ENCODE measurements at places on chromosomes 16 and 17.

- peak; percentile 38 for DNase-seq
These were observed 219.2 kb downstream of the RBFOX3 start for GRCh38 chr17:79391376-79392233.

GRCh38 chr17:42989141-42989540 is 8.8 kb downstream of the RUNDC1 start:
- no peak for DNase-seq

DNA sequence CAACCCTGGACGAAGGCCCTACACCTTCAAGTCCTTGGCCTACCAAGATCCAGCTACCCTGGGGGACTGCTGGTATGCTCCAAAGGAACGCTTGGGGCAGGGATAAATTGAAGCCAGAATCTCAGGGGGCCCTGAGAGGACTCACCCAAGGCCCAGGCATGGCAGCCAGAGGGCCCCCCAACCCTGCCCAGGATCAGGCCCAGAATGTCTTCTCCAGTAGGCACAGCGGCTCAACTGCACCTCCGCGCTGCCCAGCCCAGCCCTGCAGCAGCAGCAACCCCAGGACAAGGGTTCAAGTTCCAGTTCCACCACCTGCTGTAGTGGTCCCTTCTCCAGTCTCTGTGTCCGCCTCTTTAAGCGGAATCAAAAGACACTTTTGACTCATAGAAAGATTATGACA is 2.2 kb downstream of the TFAP4 start:
- DNase-seq, result no peak

DNA sequence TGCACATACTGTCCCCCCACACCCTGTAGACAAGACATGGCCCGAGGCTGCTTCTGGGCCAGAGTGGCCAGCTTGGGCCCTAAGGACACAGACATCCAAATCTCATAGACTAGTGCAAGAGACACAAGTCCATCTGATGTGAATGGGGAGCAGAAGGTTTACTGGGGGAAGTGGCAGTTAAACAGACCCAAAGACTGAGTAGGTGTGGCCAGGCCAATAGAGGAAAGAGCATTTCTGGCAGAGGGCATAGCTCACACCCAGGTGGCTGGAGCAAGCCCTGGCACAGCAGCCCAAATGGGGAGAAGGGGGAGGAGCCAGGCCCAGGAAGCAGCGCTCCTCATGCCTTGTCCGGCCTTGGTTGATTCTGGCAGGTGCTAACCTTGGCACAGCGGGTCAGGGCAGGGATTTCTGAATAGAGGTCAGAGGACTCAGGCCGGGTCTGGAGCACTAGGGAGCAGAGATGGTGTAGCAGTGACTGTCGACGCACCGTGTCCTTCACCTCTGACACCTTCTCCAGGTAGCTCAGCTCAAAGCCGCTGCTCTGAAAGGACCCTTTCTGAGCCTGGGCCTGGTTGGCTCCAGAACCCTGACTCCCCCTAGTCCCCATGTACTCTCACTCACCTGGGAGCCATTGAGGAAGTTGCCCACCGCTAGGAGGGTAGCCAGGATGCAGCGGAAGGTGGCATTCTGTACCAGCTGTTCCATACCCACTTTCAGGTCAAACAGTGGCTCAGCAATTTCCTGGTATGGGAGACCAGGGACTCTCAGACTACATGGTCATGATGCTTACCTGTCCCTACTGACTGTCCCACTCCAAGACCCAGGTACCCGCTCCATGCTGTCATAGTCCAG is 4.1 kb downstream of the TMEM208 start:
- DNase-seq, result no peak

GRCh38 chr16:72975809-72976437 is 72.0 kb downstream of the ZFHX3 start:
- DNase-seq, result no peak

DNA sequence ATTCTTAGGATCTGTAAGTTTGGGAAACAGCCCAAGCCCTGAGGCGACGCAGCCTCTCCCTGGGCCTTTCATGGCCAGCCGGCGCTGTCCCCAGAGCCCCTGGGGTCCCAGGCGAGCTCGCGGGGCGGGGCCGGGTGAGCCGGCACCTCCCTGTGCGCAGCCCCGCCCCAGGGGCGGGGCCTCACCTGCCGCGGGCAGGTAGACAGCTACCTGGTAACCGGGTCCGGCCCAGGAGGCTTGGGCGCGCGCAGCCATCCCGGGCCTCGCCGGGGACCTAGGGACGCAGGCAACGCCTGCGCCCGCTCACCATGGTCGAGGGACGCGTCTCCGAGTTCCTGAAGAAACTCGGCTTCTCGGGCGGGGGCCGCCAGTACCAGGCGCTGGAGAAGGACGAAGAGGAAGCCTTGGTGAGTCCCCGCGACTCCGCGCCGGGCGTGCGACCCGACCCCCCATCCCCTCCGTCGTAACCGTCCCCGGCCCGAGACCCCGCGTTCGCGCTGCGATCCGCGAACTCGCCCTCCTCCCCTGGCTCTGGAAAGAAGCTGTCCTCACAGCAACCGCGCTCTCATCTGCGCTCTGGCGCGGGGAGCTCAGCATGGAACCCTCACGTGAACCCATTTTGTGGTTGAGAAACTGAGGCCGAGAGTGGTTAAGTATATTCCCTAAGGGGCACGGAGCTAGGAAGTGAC is at the start of gene ATP2C2:
Gene ATP2C2 (plus strand): TSS at position 231 of the 689 bp plus-strand sequence. CDS start 78 bp downstream, at position 309.
- DNase-seq, result no peak

DNA sequence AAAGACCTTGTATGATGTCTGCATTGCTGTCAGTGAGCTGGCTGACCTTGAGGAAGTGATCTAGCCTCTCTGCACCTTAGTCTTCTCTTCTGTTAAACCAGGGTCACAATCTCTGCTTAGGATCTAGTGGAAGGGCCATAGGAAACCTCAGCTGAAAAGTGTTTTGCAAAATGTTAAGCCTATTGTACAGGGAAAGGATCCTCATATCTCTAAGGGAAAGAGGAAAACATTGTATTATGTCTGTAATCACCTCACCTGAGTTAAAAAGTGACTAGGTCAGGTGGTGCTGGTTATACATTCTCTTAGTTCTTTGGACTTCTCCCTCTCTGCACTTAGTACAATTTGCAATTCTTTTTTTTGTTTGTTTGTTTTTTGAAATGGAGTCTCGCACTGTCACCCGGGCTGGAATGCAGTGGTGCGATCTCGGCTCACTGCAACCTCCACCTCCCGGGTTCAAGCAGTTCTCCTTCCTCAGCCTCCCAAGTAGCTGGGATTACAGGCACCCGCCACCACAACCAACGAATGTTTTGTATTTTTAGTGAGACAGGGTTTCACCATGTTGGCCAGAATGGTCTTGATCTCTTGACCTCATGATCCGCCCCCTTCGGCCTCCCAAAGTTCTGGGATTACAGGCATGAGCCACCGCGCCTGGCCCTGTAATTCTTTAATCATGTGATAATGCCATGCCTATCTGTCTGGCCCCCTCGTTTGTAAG is 2.0 kb upstream of the SEPHS2 start:
- no peak for DNase-seq

- DNase-seq, result no peak
These were observed 31.1 kb downstream of the IGF2BP1 start for GRCh38 chr17:49028271-49028670.

DNA sequence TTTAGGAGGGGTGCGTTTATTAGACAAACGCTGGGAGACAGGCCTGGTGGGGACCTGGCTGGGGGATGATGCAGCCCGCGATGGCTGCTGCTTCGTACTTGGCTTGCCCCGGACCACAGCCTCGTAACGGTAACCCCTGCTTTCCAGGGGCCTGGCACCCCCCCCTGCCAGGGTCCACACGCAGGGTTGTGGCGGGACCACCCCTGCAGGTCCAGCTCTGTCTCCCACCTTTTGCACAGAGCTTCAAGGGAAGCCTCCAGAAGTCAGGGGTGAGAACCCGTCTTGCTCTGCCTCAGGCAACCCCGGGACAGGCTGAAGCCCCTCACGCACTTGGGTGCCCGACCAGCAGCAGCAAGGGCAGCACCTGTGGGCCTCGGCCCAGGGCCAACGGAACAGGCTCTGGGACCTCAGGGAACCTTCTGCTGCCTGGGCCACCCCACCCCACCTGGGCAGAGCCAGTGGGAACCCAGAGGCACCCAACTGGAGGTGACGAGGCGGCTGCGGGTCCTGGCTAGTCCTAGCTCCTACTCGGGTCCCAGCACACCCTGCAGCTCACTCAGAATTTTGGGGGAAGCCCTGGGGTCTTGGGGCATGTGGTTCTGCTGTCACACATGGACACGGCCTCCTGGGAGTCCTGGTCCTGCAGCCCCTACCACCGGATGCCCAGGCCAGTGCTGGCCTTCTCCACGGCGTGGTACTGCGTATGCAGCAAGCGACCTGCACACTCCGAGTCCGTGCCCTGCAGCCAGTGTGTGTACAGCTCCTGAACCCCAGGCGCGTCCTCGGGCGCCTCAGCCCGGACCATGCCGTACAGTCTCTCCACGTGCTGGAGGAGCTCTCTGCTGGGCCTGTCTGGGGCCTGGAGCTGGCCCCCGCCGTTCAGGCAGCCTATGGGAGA is 3.1 kb downstream of the HAGHL start:
- DNase-seq, result no peak

GRCh38 chr16:2194166-2194834 is 2.1 kb downstream of the CASKIN1 start:
- DNase-seq, result no peak

- no peak for DNase-seq
These were observed 22.3 kb upstream of the MPRIP start for GRCh38 chr17:17019891-17020456.

DNA sequence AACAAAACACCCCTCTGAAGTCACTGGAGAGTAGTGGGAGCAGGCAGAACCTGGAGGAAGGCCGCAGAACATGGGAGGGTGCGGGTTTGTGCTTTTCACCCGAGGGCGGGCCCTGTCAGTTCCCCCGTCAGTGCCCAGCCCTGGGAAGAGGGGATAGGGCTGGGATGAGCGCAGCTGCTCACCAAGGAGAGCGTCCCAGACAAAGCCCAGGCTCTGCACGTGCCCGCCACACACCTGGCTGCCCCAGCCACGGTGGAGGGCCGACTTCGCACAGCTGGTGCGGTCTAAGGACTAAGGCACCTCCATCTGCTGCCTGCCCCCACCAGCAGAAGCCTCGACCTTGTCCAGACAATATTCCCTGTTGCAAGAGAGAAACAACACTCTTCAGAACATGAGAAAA is 39.5 kb downstream of the ZCCHC14 start:
- no peak for DNase-seq

GRCh38 chr17:43740541-43740940 is 18.1 kb downstream of the SOST start:
- DNase-seq, result no peak

DNA sequence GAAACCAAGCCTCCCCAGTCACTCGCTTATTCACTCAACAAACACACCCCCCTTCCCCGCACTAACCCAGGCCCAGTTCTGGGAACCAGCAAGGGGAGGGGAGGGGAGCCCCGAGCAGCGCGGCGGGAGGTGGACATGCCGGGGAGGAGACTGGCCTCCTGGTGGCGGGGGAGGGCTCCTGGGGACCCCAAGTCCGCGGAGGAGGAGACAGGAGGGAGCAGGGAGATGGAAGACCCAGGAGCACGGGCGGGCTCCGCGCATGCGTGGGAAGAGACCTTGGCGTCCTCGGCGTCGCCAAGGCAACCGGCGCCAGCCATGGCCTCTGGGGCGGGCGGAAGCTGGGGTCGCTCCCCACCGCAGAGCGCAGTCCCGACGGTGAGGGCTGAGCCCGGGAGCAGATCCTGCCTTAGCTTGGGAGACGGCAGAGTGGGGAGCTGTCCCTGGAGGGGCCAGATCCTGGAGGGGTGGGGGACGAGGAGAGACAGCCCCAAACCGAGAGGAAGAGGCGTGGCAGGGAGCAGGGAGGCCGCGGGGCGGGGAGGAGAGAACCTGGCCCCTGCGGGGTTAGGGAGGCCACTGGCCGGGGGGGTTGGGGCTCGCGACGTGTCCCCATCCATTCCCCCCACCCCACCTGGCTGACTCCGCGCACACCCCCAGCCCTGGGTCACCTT is at the start of gene PRR29:
Gene PRR29 (plus strand): TSS at position 302 of the 671 bp plus-strand sequence. CDS start 14 bp downstream, at position 316.
- DNase-seq, result no peak

DNA sequence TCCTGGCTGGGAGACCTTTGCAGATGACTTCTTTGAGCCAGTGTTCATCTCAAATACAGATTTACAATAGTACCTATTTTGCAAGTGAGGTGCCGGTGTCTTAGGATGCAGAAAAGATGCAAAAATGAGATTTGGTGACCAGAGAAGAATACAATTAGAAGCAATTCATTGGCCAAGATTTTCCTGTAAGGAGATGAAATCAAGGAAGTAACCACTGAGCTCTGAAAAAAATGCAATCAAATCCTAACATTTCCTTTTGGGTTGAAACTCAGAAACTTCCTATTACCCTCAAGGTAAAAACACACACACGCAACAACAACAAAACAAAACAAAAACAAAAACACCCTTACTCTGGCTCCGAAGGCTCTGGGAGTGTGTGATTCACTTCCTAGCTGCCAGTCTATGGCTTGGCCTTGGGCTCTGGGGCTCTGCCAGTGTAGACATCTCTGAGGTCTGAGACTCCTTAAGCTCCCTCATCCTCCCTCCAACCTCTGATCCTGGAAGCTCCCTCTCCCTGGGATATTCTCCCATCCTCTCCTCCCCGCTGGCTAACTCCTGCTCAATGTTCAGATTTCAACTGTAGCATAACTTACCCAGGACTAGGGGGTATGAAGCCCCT is 16.8 kb upstream of the MT4 start:
- DNase-seq, result no peak

GRCh38 chr16:58118801-58119508 is 10.2 kb downstream of the CFAP20 start:
- DNase-seq, result no peak

DNA sequence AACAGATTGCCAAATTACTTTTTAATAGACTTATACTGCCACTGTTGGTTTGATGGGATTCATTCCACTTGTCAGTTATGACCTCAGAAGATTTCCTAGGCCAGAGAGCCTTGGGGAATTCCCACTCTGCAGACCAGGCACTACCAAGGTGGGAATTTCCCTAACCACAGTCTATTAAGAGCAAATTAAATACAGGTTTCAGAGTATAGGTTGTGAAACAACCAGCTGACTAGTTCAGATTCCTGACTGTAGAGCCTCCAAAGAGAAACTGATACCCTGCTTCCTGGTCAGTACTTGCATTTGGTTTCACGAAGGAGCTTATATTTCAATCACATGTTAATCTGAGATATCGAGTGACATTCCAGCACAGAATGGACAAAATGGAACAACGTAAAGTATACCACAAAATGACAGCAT is 186.5 kb downstream of the STX8 start:
- DNase-seq, result no peak

DNA sequence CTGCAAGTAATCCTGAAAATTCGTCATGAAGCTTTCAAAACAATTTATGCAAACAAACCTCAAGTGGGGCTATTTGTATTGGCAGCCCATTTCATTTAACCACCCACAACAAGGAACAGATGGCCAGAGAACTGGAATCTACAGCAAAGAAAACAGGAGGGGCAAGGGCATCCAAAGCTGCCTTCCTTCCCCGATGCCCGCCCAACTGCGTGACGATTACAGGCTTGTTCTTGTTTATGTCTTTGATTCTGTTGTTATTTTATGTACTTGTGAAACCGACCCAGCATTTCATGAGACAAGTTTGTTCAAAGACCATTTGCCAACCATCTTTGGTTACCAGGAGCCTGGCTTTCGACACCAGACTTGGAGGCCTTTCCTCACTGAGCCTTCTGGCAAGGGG is 59.1 kb upstream of the IRX6 start:
- DNase-seq, result no peak
